ENCODE measurements at places on chromosomes 6 and 20.

DNA sequence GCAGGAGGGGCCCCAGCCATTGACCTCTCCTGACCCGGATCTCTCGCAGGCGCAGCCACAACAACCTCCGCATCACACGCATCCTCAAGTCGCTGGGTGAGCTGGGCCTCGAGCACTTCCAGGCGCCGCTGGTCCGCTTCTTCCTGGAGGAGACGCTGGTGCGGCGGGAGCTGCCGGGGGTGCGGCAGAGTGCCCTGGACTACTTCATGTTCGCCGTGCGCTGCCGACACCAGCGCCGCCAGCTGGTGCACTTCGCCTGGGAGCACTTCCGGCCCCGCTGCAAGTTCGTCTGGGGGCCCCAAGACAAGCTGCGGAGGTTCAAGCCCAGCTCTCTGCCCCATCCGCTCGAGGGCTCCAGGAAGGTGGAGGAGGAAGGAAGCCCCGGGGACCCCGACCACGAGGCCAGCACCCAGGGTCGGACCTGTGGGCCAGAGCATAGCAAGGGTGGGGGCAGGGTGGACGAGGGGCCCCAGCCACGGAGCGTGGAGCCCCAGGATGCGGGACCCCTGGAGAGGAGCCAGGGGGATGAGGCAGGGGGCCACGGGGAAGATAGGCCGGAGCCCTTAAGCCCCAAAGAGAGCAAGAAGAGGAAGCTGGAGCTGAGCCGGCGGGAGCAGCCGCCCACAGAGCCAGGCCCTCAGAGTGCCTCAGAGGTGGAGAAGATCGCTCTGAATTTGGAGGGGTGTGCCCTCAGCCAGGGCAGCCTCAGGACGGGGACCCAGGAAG, 4.5 kb upstream of the COL9A3 start:
- no peak for DNase-seq

- DNase-seq = no peak
Measured at GRCh38 chr20:43564993-43565757, 6.3 kb downstream of the SGK2 start.

DNA sequence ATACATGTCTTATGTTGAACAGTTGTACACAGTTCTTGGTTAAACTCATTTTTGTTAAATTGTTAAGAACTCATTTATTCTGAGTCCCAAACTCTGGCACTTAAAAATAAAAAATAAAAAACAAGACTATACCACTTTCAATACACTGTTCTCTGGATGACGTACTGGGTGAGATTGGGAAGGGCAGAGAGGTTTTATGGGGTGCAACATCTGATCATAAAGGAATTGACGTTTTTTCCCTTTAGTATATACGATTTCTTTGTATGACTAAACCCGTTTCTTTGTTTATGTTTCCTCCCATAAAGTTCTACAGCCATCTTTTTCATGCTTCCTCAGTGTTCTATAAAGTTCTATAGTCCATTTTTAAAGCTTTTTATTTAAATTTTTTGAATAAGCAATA, 69.1 kb downstream of the TRMT11 start:
- DNase-seq = no peak

GRCh38 chr6:148550569-148550968, 196.3 kb upstream of the UST start:
- DNase-seq = no peak

DNA sequence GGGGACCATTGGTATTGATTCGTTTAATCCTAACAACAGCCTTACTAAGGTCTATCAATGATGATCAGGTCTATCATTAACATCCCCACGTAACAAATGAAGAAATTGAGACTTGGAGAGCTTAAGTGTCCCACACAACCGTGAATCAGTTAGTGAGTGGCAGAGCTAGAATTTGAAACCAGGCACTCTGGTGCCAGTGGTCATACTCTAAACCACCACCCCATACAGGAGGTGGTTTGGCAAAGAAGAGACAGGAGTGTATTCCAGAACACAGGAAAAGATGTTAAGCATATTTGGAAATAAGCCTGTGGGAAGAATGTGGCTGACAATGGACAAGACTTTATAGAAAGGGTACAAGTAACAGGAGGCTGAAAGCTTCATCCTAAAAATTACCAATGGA, 35.7 kb upstream of the MARCKS start:
- DNase-seq = no peak

DNA sequence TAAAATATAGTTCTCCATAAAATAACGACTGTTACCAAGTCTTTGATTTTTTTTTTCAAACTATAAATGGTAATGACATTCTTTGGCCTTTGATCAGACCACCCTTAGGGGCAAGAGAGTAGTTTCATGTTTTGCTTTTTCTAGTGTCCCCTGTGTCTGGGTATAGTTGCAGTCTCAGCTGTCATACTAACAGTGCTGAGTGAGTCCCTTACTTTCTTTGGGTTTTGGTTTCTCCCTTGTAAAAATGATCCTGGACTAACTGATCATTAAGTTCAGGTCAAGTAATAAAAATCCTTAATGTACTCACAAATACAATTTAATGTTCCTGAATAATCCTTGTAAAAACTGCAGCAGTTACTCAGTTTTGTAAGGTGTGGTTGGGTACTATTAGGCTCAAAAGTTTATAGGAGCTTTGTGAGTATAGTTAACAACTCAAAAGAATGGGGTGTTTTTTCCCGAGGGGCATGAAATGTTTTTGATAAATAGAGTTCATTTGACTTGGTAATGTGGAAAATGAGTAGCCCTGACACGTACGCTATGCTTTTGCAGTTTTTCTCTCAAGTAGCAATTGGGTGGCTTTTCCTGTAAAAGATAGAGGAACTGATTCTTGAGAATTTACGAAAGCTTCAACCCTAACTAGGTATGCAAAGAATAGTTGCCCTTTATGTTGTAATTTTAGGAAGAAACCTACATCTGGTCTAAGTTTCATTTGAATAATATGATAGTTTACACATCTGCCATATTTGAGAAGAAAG, 6.2 kb downstream of the PTPN1 start:
- DNase-seq = no peak

GRCh38 chr20:39960522-39961428, 728.3 kb downstream of the MAFB start:
- DNase-seq = no peak

DNA sequence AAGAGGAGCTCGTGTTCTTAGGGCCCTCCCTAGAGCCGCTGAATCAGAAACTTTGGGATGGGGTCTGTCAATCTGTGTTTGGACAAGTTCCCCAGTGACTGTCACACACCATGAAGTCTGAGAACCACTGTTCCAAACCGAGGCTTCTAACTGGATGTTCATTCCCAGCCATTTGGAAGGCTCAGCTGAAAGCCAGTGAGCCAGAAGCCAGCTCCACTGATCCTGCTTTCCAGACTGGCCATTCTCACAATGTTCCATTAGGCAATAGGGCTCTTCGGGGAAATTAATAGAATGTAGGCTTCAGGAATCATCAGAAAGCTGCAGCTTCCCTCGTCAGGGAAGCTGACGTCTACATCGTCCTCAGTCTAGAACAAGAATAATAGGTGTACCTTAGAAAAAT, 90.8 kb upstream of the QKI start:
- DNase-seq = no peak

GRCh38 chr20:24764794-24765202, 184.3 kb upstream of the CST7 start:
- no peak for DNase-seq

DNA sequence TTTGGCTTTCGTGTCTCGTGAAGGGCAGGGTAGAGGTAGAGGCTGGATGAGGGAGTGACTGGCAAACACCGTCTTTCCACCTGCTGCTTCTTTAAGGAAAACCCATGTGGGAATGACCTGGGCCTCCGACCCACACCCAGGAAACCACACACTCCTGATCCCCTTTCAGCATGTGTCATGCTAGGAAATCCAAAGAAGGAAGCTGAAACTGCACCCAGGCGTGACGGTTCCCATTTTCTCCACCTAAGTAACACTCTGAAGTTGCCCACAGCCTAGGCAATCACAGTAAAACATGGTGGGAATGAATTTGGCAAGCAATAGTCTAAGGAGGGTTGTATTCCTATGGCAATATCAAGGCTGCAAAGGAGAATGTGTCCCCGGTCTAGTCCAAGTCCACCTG, 538.4 kb upstream of the NOX3 start:
- no peak for DNase-seq

DNA sequence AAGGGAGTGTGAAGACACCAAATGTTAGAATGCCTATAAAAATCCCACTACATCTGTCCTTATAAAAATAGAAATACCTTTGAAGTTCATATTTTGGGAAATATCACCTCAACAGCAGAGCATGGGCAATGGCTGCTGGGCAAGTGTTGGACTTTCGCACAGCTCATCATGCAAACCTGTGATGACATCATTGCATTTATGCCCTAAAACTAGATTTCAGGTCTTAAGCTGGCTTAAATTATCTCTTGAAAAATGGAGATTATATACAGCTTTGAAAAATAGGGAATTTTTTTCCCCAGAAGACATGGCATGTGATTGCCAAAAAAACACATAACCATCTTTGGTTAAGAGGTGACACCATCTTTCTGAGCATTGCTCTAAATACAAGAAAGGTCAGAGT, 197.8 kb downstream of the UST start:
- no peak for DNase-seq

DNA sequence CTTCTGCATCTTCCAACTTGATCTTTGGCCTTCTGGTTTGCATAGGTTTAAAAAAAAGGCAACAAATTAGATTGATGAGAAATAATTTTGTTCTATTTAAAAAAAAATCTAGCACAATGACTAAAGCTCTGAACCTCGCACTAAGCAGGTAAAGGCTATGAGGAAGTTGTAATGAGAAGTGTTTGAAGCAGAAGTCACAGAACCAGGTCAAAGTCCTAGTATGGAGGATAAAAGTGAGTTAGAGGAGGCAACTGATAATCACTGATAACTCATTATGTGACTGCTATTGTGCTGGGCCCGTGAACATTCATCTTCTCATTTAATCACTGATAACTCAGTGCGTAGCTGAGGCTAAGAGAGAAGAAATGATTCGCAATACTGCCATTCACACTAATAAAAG, 46.1 kb upstream of the GFRAL start:
- DNase-seq = no peak

DNA sequence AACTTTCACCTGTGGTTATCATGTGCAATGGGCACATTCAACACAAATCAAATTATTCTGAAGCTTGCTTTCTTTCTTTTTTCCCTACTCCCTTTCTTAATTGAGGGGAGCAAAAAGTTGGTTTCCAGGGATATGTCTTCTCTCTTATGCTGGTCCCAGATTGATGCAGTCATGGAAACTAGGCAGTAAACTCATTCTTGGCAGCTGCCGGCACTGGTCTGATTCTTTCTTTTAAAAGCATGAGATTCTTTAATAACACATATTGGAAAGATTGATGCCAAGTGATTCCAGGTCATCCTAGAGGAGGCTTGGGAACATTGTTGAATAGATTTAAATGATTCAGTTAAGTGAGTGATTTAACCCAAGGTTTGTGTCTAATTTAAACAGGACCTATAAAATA, 29.0 kb downstream of the PTPRA start:
- DNase-seq = no peak

DNA sequence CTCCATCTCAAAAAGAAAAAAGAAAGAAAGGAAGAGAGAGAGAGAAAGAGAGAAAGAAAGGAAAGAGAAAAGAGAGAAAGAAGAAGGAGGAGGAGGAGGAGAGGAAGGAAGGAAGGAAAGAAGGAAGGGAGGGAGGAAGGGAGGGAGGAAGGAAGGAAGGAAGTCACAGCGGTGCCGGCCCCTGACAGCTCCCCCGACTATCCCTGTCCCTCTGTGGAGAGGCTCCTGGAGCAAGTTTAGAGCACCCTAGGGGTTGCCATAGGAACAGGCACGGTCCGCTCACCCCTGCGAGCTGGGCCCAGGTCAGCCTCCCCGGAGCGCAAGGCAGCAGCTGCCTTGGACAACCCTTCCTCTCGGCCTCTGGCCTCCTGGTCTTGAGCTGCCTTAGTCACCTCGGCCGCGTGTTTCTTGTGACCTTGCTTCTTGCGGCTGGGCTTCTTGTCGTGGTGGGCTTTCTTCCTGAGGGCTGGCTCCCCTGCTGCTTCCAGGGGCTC, 6.8 kb downstream of the BNIP5 start:
- DNase-seq = no peak

DNA sequence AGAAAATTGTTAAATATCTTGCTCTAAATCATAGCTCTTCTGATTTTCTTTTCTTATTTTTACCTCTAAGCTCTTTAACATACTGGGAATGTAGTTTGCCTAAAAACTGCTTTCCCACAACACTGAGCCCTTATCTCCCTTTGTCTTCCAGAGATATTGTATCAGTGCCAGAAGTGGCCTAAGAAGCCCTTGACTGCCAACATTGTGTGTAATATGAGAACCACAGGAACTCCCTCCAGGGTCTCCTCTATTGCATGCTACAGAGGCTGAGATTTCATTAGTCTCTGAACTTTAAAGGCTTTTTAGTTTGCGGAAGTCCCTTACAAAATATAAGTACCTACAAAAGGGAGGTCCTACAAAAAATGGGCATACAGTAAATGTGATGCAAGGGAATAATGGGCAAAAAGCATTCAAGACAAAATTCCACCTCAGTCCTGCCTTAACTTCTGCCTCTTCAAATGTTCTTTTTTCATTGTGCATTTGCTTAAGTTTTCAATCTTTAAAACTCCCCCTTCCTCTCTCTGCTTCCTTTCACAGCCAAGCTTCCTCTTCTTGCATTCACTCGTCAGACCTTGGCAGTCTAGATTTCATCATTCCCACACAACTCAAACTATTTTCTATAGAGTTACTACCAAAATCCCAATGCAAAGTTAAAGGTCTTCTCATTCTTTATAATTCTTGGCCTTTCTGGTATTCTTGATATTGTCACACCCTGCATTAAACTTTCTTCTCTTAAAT, 76.5 kb downstream of the ADGRG6 start:
- DNase-seq = no peak

GRCh38 chr6:123966618-123967017, 163.0 kb downstream of the NKAIN2 start:
- no peak for DNase-seq

GRCh38 chr20:35048739-35049138, 43.9 kb downstream of the TRPC4AP start:
- no peak for DNase-seq

- DNase-seq = no peak
Measured at GRCh38 chr6:89999945-90000825, 105.9 kb downstream of the GJA10 start.

GRCh38 chr6:118581489-118581959, 33.4 kb downstream of the PLN start:
- no peak for DNase-seq

GRCh38 chr6:26205161-26205624, 118.0 kb downstream of the HFE start:
- peak; percentile 45 for DNase-seq

DNA sequence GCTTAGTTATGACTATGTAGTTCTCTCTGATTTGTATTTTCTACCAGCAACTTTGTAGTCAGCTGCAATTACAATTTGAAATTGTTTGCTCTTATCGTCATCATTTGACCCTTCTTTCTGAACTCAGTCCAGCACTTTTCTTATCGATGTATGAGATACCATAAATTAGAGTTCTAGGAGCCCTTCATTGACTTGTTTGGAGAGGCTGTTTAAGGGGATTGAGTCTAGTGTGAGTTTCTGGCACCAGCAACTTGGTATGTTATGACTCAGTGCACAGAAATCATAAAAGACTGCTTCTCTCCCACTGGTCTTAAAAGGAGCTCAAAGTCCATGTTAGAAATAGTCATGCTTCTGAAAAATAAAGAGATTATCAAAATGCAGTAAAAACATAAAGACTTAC, 190.3 kb downstream of the TENT5A start:
- DNase-seq = no peak

GRCh38 chr6:38015341-38015740, 195.8 kb downstream of the ZFAND3 start:
- no peak for DNase-seq

All from NCI-H1930 (cell line).